ENCODE measurements at places on chromosomes 2 and 18.

DNA sequence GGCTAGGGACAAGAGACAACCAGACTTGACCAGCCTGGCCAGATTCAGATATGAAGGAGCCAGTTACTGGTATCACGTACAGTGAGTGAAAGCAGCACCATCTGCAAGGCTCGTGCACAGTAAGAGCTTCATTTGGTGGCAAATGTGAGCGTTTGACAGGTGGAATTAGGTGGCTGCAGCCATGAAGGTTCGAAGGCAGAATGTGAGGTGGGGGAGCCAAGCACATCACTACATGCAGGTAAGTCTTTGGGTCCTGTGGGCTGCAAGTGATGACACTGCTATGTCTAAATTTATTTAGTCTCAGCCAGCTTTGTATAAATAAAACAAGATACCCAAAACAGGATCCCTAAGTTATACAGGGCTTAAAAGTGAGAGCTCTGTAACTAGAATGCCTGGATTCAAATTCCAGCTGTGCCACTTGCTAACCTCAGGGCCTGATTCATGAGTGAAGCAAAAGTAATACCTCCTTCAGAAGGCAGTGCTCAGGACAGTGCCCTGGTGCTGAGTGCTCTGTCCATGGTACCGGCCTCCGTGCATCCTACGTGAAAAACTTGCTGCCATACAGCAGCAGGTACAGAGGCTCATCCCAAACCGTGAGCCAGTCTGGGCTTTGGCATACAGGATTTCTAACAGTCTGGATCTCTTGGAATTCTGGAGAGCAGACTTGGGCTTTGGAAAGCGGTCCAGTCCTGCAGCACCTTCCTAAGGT is 18.6 kb downstream of the DDX18 start:
- DNase-seq = peak; percentile 34

- no peak for DNase-seq
These were observed 262.8 kb downstream of the PTH2R start for GRCh38 chr2:208669394-208669793.

GRCh38 chr2:216678813-216679657 is 16.3 kb downstream of the IGFBP5 start:
- DNase-seq = no peak

- DNase-seq = no peak
These were observed 2.4 kb upstream of the FBXO11 start for GRCh38 chr2:47908682-47909081.

GRCh38 chr2:75792996-75793395 is 82.3 kb upstream of the GCFC2 start:
- DNase-seq = no peak

GRCh38 chr2:32647180-32647651 is 19.4 kb downstream of the TTC27 start:
- DNase-seq = peak; percentile 93

GRCh38 chr18:63065172-63065571 is 254.4 kb downstream of the BCL2 start:
- no peak for DNase-seq

DNA sequence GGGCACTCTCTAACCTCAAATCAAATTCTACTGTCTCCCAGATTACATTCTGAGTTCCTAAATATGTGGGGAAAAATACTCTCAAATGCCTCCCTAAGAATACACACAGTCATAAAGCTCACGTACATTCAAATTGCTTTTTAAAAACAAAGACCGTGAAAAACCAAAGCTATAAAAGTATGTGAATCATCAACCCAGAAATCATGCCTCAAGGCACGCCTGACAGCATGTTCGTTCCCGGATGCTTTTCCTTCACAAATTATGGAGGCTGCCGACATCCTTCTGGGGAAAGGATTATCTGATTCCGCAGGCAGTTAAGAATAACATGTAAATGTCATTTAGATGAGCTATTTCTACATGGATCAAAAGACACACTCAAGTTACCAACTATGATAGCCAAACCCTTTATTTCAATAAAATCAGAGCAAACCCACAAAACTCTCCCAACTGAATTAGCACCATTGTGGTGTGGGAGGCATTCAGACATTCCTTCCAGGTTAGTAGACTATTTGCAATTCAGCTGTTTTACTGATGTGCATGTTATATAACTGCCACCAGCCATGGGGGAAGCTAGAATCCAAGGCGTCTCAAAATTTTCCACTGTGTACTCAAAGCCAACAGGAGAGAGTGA is 398.2 kb upstream of the TRIB2 start:
- DNase-seq = peak; percentile 86

GRCh38 chr2:13550285-13551231 is 833.8 kb downstream of the TRIB2 start:
- DNase-seq = no peak

DNA sequence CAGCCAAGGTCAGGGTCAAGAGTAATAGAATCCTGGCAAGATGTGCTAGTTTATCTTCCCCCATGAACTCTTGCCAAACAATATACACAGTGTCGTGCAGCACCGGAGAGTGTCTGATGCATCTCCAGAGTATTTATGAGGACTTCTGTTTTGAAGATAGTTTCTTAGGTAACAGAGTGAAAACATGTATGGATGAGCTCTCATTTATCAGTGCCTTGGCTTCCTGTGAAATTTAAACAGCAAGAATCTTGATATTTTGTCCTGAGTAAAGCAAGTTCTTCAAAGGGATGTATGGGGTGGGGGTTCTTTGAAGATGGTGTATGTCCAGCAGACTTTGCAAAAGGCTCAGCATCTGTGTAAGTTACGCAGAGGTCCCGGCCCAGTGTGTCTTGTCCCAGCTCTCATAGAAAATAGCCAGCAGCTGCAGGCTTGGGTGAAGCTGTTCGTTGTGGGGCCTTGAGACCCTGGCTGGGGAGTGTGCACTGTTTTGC is 361.0 kb upstream of the NT5C1B start:
- peak; percentile 53 for DNase-seq

- DNase-seq = no peak
These were observed 55.8 kb downstream of the SLC8A1 start for GRCh38 chr2:40396124-40396523.

- no peak for DNase-seq
These were observed 11.9 kb downstream of the GNLY start for GRCh38 chr2:85706063-85706462.
